ENCODE measurements at places on chromosomes 7 and 10. TPM values are rescaled to one million over a fixed set of nuclear protein-coding genes. Genes with fewer than 3 reads are reported as not detected.

Gene PRTFDC1
- 11.6 TPM for polyA plus RNA-seq

- H3K36me3 ChIP-seq, result no peaks in the 10 kb centered on the region
- no peak overlapping the region for H3K27ac ChIP-seq
- H3K4me3 ChIP-seq, result no peak overlapping the region
- H3K27me3 ChIP-seq, result no peaks in the 10 kb centered on the region
- H3K4me1 ChIP-seq, result peaks cover 2% of the 10 kb centered on the region
- DNase-seq, result no peak
These were observed 789.9 kb upstream of the IGFBP3 start for GRCh38 chr7:46710927-46711326.

GRCh38 chr10:31808258-31809218 lies 120.1 kb downstream of the ARHGAP12 start:
- peak; percentile 45 for DNase-seq
- H3K27me3 ChIP-seq, result no peaks in the 10 kb centered on the region
- no peak overlapping the region for H3K4me3 ChIP-seq
- peak overlapping the region; percentile 29 for H3K27ac ChIP-seq

GRCh38 chr10:21989453-21990154 lies 13.9 kb downstream of the DNAJC1 start:
- no peaks in the 10 kb centered on the region for H3K27me3 ChIP-seq
- H3K4me1 ChIP-seq, result no peaks in the 10 kb centered on the region
- peak; percentile 56 for DNase-seq
- H3K4me3 ChIP-seq, result no peak overlapping the region

DNA sequence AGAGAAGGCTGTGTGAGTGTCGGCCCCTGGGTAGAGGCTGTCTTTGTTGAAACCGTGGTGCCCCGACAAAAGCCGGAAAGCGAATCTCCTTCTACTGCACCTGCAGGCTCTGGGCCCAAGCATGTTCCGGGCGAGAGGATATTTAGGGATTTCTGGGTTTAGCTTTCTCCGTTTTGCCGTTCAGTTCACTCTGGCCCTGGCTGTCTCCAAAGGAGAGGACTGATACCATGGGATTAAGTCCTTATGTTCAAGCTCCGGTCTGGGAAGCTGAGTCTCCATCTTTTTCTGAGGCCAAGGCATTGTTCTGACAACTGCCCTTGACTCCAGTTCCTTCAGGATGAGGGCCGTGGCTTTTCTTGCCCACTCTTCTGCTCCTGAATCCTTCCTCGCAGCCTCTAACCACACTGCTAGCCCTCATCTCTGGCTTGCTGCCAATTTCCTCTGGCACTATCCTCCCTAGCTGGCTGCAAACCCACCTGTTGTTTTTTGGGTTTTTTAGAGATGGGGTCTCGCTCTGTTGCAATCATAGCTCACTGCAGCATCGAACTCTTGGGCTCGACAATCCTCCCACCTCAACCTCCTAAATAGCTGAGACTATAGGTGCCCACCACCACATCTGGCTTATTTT lies 206.8 kb downstream of the SKIDA1 start:
- no peak overlapping the region for H3K27ac ChIP-seq
- H3K4me3 ChIP-seq, result no peak overlapping the region
- no peaks in the 10 kb centered on the region for H3K27me3 ChIP-seq
- no peak for DNase-seq

GRCh38 chr10:95560278-95561176 lies 644 bp downstream of the SORBS1 start:
- H3K36me3 ChIP-seq, result no peaks in the 10 kb centered on the region
- H3K4me1 ChIP-seq, result peaks cover 29% of the 10 kb centered on the region
- H3K27me3 ChIP-seq, result no peaks in the 10 kb centered on the region
- peak; percentile 77 for DNase-seq

Data from small intestine (tissue), 16 donors.